ENCODE measurements at places on chromosomes 2 and 18. TPM values are rescaled to one million over a fixed set of nuclear protein-coding genes. Genes with fewer than 3 reads are reported as not detected.

Gene TMEM127
- total RNA-seq, result 34.2 TPM

- no peak for DNase-seq
These were observed 45.0 kb upstream of the ALPP start for GRCh38 chr2:232333361-232334135.

DNA sequence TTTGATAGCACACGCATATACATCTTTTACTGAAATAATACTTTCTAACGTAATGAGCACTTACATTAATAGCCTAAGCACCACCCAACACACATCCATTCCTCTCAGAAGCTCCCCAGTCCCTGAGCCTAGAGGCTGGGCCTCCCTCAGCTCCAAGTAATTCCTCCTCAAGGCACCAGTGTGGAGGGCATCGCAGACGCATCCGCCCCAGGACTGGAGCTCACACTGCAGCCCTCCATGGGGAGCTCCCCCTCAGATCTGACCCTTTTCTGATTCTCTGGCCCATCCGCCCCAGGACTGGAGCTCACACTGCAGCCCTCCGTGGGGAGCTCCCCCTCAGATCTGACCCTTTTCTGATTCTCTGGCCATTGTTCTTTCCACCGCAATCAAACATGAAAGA is 60.4 kb upstream of the SNTG2 start:
- DNase-seq, result no peak

Gene STARD6
- total RNA-seq, result not detected

DNA sequence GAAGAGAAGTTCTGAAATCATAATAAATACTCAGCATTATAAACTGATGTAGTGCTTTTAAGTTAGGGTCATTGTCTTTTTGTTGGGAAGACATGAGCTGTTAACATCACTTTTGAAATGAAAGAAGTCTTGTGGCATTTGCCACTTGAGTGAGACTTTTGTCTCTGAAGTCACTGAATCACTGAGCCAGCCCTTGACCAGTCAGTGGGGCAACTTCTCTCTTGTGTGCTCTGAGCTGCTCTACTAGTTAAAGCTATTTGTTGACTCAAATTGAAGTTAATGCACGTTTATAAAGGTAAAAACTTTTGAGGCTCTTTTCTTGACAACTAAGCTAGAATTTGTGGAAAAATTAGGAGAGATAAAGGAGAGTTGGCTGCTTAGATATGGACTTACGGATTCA is 6.7 kb downstream of the WDR43 start:
- DNase-seq, result no peak

Gene SGPP2
- total RNA-seq, result 0.11 TPM

- DNase-seq, result no peak
These were observed 97.3 kb downstream of the FMNL2 start for GRCh38 chr2:152432206-152432653.

GRCh38 chr2:45320956-45321355 is 290.1 kb downstream of the SRBD1 start:
- no peak for DNase-seq

Gene MSH6
- total RNA-seq, result 96.4 TPM

DNA sequence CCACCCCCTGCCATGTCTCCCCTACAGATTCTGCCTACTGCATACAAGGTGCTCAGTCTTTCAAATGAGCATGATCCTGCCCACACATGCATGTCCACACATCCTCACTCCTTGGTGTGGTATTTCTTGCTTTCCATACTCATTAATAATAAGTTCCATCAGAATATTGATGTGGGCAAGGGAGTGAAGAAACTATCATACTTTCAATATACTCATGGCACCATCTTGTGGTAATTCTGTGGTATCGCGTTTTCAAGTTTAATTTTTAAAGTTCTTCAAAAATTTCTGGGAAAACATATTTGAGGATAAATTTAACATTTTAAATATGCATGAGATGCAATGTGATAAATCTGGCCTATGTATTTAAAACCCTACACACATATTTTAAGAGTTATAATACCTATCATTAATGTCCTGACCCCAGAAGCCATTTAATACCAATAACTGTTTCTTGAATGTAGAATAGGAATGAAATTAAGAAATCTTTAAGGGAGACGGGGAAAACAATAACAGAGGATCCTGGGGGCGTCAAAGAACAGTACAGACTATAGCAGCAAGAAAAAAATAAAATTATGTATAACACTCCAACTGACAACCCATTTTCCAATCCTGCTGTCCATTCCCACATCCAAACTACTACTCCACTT is 110.1 kb downstream of the ZNF385B start:
- no peak for DNase-seq

DNA sequence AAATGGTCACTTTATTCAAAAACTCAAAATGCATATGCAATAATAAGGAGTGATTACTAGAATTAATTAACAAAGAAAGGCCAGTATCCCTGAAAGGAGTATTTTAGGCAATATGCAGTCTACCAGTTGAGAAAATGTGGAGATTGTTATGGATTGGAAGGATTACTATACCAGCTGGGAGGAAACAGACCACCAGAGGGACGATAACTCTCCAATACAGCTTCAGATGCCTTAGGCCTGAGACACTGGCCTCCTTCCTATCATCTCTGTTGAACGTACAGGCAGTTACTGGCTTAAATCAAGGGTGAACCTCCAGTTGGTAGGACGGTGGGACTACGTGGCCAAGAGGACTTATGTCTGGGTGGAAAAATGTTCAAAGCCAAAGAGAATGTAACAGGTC is 336.4 kb upstream of the EPHA4 start:
- no peak for DNase-seq

GRCh38 chr2:112275311-112275886 is at the start of gene ZC3H6:
Gene ZC3H6 (plus strand): TSS chr2:112275597. CDS start chr2:112275995, 398 bp downstream.
- DNase-seq, result peak; percentile 99

- no peak for DNase-seq
These were observed 58.9 kb upstream of the STON1 start for GRCh38 chr2:48471048-48471474.

DNA sequence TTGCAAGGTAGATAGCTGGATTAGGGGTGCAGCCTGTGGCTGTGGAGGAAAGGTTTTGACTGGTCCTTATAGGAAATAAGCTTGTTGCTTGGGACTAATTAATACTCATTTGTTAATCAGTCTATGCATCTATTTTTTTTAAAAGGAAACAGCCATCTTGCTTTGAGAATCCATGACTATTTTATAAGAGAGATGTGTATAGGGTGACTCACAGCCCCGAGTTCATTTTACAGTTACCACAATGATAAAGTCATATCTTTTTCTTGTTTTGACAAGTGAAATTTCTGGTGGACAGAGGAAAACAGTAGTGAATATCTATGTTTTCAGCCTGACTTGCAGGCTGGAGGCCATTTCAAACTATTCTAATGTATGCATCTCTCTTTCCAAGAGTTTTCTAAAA is 193.5 kb upstream of the CCDC68 start:
- no peak for DNase-seq

DNA sequence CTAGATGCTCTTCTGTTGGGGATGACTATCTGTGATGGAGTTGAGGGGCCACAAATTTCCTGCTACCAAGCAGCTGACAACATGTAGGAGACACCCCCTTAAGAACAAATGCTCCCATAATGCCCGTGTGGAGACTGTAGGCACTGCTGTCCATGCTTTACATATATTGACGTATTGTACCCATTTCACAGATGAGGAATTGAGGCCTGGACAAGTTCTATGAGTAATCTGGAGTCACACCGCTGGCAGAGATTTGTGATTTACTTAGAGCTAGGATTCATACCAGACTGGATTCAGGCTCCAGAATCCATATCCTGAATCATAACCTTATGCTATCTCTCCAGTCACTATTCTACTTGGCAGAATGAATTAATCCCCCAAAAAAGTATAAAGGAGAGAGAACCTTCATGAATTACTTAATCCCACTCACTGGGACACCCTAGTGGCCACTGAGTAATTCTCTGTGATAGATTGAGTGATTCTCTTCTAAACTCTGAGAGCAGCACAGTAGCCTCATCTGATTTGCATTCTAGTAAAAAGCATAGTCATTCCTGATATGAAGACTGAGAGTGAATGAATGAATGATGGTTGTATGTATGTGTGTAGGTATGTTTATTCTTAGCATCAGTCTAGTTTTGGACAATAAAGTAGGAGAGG is 460.7 kb upstream of the MEIS1 start:
- no peak for DNase-seq

DNA sequence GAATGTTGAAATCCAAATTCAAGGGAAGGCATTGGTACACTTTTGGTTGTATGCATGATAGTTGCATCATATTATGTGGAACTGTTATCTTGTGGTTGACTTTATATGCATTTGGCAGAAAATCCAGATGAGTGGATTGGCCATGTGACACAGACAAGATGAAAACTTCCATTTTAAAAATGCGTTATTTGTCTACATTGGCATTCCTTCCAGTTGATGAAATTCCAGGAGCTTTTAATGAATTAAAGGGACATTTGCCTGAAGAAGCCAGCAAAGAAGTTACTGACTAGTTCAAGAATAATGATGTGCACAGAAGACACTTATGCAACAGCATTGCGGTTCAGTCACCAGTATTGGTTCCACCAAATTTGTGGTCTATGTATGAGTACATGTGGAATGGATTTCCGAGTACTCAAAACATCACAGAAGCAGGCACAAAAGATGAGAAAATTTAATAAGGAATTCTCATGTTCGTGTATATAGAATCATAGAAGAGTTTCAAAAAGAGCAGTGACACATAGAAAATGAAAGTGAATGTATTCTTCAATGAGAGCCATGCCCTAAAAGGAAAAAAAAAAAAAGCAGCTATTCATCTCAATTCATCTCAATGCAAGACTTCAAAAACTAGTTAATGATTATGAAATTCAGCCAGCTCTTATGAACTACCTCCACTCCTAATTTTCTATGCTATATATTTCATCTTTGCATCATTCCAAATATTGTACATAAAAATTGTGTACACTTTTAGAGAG is 232.1 kb downstream of the RBM43 start:
- no peak for DNase-seq

Gene CXCR2
- not detected for total RNA-seq

- no peak for DNase-seq
These were observed 63.0 kb upstream of the MSH2 start for GRCh38 chr2:47339745-47340541.

Gene POTEI
- not detected for total RNA-seq

DNA sequence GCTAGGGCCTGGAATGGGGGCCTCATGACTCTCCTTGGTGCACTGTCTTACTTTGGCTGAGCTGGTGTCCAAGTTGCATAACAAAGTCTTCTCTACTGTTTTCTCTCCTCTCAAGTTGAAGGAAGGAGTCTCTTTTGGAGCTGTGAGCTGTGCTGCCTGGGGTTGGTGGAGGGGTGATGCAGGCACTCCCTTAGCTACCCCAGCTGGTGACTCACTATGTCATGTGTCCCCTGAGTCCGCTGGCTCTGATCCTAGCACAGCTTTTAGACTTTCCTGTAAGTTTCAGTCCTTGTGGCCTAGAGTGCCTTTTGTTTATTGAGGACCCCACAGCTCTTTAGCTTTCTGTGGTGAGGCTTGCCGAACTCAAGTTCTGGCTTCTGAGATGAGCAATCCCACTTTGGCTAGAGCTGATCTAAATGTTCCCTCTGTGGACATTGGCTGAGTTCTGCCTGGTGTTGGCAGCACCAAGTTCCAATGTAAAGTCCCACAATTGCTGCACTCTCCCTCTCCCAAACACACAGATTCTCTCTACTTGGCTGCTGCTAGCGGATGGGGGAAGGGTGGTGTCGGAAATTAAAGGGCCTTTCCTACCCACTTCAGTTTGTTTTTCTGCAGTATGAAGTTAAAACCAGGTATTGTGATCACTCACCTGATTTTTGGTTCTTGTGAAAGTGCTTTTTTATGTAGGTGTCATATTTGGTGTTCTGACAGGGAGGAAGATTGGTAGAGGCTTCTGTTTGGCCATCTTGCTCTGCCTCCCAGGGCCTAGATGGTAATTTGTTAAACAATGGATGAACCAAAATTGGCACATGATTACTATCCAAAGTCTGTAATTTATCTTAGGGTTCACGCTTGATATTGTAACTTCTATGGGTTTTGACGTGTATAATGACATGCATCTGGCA is 83.2 kb downstream of the COMMD1 start:
- DNase-seq, result no peak

GRCh38 chr2:28437918-28438317 is 45.3 kb downstream of the FOSL2 start:
- no peak for DNase-seq

GRCh38 chr2:202410092-202410491 is 34.0 kb downstream of the BMPR2 start:
- no peak for DNase-seq

Gene CHST10
- 8.5 TPM for total RNA-seq

- peak; percentile 45 for DNase-seq
These were observed 165.6 kb downstream of the SMAD7 start for GRCh38 chr18:48785091-48785614.

DNA sequence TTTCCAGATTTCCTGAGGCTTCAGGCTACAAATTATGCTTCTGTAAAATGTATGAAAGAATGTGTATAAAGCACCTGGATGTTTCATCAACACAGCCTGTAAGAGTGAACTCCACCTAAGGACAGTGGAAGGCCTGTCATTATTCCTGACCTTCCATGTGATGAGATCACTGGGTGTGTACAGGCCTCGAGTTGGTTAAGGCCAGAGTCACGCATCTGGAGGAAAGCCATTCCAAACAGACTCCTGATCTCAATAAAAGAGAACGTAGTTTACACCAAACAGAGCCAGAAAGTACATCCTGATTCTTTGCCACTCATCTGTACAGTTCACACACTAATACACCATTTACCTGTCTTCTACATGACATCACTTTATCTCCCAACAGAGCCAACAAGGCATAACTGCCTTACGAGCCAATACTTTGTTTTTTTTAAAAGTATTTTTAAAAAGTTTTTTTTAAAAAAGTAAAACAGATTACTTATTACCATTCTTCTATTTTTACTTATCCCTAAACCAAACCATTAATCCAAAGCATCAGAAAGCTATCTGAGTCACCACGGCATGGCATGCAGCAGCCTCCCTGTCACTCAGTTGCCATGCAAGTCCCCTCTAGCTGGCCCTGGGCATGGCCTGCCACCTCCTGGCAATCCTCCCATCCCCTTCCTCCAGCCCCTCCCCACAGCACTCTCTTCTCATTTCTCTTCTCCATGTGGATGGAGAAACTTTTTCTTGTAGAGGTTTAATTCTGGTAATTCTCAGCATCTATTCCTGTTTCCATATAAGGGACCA is 78.8 kb upstream of the TFCP2L1 start:
- no peak for DNase-seq

DNA sequence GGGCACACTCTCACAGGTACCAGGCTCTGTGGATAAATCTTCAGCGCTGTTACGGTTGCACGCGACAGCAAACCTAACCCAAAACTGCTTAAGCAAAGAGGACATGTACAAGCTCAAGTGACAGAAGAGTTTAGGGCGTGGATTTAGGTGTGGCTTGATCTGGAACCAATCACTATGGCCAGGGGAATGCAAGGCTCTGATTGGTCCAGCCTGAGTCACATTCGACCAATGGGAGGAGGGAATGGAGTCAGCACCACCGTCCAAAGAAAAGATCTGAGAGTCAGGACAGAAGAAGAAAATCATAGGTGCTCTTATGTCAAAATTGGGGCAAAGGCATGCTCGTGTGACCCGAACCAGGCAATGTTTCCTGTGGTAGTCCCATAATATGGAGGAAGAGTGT is 139.0 kb downstream of the TRIM43 start:
- DNase-seq, result no peak

Gene MC5R
- not detected for total RNA-seq

Gene SP140
- total RNA-seq, result 57.5 TPM

Gene MBP
- 86.5 TPM for total RNA-seq

Gene UGT1A10
- total RNA-seq, result not detected

Gene DYNAP
- total RNA-seq, result not detected

Data from activated CD8-positive, alpha-beta T cell treated with anti-CD3 and anti-CD28 coated beads, Interleukin-2, amount 10 ng/mL, durations not matched to agents 7 days and 5 days (primary cell).